ENCODE measurements at places on chromosomes 6 and 20.

DNA sequence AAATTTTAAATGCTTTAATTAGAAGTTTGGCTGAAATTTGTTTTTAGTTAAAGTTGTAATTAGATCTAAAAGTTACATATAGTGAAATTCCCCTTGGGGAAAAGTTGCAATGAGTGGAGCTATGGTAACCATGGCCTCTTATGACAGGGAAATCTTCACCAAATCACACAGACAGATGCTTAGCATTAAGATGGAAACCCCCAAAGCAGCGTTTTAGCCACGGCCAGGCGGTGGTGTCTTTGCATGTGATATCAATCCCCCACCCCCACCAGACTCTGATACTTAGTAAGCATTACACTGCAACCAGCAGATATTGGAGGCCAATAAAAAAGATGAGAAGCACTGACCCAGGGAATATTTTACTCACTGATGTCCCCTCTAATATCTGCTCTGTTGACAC is 75.7 kb downstream of the REPS1 start:
- no peak for DNase-seq

DNA sequence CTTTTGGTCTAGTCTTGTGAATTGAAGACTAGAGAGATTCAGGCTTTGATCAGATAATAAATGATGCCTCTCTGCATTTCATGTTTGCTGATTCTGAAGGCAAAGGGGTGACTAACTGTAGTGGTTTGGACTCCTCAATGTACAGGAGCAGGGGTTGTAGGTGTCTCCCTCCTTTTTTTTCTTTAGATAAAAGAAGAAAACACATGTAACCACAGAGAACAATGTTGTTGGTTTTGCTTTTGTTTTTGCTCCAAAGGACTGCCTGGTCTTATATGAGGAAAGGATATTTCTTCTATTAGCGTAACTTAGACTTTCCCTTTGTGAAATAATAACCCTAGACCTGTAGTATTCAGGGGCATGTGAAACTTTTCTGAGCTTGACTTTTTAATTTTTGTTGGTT is 53.2 kb downstream of the RFPL4B start:
- DNase-seq, result no peak

DNA sequence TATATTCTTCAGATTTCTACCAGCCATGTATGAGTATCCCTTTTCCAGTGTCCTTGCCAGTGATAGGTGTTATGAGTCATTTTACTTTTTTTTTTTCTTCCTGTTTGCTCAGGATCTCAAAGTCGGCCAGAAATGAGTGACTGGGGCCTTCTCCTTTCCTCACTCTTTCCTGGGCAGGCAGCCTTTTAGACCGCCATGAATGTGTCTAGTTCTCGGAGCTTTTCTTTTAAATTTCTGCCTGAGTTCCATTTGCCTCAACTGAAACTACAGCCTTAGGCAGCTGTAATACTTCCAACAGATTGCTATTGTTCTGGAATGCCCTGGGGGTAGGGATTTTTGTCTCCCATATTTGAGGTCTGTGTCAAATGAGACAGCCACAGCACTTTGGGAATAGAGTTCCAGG is 83.7 kb downstream of the STXBP5 start:
- DNase-seq, result peak; percentile 48

- no peak for DNase-seq
Measured at GRCh38 chr6:33621711-33622388, 728 bp downstream of the ITPR3 start.

GRCh38 chr6:39426073-39426456 is 103.6 kb upstream of the KCNK16 start:
- DNase-seq, result peak; percentile 91

GRCh38 chr6:83911278-83911677 is 51.8 kb downstream of the CYB5R4 start:
- no peak for DNase-seq

Data from SJSA1 (cell line).